Non-pigmented ciliary epithelial cell (primary cell): ENCODE measurements at places on chromosomes 12 and 14.

DNA sequence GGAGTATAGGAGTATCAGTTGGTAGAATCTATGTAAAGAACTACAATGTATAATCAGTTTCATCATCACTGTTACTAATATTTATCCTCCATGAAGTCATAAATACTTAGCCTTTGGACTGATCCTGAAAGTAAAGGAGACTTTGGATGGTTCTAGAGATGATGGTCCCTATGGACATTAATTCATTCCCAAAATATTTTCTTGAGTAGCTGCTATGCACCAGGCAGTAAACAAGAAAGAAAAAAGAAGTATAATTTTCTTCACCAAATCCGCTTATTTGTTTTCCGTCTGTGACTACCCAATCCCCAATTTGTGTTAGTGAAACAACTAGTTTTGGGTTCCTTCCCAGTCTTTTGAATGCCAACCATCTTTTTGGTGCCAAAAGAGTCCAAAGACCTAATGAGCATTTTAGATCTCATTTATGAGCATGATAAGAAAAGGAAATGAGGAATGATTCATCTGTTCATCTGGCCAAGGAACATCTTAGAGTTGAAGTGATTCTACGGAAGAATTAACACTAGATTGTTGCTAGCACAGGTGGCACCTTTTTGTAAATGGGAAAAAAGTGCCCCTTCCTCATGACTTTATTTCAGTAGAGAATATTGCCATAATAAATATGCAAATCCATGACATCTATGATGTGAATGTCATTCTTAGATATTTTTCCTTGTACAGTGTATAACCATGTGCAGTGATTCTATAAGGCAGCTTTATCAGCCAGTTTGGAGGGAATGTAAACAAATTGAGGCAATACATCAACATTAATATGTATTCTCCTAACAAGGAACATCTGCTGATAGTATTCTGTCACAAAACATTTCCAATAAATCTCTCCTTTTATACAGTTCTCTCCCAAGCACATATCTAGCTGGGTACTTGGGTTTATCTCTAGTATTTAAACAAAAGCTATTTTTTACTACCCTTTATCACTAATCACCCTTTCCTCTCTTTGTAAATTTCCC, 85.1 kb upstream of the CCDC91 start:
- DNase-seq: no peak

DNA sequence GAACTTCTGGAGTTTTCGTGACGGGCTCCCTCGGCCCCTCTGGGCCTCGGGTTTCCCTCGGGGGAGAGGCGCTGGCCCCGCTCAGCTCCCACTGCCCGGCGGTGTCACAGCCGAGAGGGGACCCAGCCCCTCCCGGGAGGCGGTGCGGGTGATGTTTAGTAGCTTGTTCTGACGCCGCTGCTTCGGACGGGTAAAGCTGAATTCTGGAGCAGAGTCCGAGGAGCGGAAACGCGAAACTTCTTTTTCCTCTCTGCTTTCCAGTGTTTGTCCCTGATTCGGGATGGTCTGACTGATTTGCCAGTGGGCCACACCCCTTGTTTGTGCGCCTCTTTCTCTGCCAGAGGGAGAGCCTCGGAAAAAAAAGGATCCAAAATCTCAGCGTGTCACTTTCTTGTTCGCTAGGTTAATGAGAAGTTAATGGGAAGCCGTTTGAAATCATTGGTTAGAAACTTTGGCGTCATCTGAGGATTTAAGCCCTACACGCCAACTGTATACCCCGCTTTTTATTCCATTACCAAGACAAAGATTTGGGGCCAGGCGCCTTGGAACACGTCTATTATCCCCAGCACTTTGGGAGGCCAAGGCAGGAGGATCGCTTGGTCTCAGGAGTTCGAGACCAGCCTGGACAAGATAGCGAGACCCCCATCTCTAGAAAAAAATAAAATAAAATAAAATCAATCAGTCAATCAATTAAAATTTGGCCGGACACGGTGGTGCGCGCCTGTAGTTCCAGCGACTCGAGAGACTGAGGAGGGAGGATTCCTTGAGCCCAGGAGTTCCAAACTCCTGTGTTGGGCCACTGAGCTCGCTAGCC, 756 bp downstream of the TULP3 start:
- no peak for DNase-seq

GRCh38 chr12:118103201-118103600, 610 bp downstream of the VSIG10 start:
- no peak for DNase-seq

DNA sequence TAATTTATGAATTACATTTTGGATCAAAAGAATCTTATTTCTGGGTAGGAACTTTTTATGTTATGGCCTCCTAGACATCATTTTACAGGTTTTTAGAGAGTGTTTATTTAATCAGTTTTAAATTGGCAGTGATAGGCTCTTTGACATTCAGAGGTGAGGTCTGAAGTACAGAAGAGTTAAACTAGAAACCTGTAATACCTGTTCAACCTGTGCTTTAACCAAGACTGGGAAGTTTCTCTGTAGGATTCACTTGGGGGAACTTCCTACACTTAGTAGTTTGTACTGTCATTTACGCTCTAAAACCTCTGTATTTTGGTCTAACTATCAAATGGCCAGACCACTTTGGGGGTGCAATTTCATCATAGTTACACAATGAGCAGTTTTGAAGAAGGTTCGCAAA, 35.9 kb downstream of the PLEKHA5 start:
- no peak for DNase-seq

DNA sequence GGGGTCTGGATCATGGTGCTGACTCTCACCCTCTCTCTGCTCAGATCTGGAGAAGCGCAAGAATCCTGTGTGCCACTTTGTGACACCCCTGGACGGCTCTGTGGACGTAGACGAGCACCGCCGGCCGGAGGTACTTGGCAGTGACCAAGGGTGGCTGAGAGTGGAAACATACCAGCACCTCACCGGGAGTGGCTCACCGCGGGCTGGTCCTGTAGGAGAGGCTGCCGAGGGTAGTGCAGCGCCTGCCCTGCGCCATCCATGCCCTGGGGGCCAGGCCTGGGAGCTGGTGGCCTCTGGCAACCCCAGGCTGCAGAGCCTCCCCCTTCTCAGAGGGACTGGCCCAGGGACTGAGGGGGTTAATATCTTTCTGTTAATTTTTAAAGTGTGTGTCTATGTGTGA, 46.2 kb downstream of the IL31 start:
- no peak for DNase-seq

DNA sequence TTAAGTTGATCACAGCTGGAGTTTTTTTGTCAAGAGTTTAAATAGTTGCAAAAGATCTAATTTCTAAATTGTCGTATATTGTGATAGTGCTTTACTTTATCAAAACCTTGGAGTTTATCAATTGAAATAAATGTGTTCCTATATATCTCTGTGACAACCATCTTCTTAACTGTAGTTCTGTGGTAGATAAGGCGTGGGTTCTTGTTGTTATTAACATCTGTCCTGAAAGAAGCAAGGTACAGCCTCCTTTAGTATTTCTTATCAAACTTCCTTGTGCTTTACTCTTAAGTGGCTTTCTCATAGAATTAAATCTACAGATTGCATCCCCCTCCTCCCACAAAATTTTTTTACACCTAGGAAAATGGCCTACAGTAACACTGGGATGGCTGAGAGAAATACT, 7.3 kb downstream of the SCYL2 start:
- no peak for DNase-seq

- no peak for DNase-seq
These were observed 980.6 kb downstream of the SLC6A15 start for GRCh38 chr12:83932011-83932410.

- no peak for DNase-seq
These were observed 42.0 kb upstream of the TSPAN9 start for GRCh38 chr12:3035171-3035570.

DNA sequence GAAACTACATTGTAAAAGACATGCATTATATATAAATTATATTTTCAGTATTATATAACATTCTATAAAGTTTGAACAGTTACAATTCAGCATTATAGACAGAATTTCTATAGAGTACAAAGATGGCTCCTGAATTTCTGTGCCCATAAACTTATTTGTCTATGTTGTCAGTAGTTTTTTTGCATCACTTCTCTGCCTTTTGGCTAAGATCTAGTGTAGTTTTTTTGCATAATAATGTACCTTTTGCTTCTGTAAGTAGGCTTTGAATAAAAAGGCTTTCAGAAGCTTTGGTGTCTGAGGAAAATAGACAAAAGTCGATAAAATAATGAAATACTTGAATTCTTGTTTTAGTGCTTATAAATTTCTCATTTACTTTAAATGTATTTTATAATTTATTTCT, 11.1 kb downstream of the DNAL1 start:
- no peak for DNase-seq

DNA sequence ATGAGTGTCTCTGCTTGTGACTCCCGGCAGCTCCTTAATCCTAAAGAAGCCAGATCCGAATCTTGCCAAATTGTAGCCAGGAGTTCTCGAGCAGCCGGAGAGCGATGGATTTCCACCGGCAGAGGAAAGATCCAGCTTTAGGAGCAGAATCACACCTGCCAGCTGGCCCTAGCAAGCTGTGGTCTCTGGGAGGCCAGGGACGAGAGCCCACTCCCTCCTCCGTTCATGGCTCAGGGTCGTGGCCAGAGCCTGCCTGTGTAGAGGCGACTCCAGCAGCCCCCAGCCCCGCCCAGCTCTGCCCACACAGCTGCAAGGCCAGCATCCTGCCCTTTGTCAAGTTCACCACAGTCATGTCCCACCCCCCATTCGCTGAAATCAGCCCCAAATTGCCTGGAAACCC, 121.0 kb downstream of the SCARB1 start:
- DNase-seq: no peak

- no peak for DNase-seq
These were observed 6.3 kb upstream of the OR4E2 start for GRCh38 chr14:21647380-21647779.

DNA sequence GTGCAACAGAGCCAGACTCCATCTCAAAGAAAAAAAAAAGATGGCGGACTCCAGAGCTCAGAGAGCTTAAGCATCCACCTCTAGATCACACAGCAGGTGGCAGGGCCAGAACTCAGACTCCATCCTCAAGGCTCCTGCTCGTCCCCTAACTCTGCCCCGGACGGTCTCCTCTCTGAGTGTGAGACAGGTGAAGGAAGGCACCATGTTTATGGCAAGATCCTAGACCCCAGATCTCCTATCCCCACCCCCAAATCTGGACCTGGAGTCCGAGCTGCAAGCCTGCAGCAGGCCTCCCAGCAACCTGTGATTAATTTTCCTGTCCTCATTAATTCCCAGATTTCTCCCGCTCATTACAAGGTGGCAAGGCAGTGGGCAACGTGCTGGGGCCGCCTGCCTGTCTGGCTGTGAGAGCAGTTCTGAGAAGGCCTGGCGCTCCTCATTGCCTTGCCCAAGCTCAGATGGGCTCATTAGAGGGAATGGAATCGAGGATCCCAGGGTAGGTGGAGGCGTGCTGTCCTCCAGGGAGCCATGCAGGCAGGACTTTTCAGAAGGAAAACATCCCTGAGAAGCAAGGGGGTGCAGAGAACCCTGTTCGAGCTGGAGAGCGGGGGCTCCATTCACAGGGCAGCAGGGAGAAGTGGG, 296.6 kb upstream of the RTL1 start:
- no peak for DNase-seq

- DNase-seq: no peak
These were observed 16.4 kb upstream of the ST8SIA1 start for GRCh38 chr12:22350886-22351285.

GRCh38 chr12:104294927-104295668, 8.4 kb upstream of the EID3 start:
- DNase-seq: no peak

DNA sequence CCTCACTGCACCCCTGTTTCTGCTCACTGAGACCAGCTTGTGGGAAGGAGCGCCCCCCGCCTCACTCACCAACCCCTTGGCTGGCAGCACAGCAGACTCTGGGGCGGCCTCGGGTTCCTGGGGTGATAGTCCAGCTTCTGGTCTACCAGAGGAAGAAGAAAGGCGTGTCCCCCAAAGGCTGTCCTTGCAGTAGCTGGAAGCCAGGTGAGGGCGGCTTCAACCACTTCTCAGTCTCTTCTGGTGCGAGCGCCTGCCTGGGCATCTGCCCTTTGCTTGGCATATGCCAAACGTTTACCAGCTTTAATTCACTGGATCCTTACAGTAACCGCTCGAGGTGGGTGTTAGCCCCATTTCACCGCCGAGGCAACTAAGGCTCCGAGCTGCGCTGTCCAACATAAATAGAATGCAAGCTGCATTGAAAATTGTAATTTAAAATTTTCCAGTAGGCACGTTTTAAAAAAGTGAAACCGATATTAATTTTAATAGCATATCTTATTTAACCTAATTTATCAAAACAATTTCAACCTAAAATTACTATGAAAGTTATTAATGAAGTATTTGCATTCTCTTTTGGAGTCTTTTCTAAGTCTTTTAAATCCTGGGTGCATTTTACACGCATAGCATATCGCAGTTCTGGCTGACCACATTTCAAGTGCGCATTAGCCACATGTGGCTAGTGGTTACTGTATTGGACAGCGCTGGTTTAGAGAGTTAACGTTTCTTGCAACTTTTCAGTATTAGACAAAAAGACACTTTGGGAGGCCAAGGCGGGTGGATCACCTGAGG, 872 bp downstream of the FAM177A1 start:
- no peak for DNase-seq

- DNase-seq: no peak
These were observed 16.1 kb downstream of the DIO3 start for GRCh38 chr14:101577221-101577909.

- DNase-seq: no peak
These were observed 29.4 kb upstream of the KCNA5 start for GRCh38 chr12:5014269-5014668.

DNA sequence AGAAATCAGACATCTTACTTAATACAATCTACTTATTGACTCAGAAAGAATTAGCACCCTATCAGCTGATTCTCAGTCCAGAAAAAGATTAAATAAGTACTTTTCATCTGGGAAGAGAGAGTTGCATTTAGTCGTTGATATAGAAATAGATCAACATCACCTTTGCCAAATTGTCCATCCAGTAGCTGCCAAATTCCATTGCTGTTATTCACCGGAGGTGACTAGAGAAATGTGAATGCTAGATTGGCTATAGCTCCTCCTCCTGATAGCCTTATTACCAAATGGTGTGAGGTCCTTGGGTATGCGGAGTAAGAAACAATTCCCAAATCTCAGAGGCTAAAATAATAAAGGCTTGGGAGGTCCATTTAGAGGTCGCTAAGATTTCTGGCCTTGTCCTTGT, 723.3 kb upstream of the FLRT2 start:
- no peak for DNase-seq

GRCh38 chr12:71694099-71694820, 8.4 kb downstream of the TMEM19 start:
- DNase-seq: no peak
